Activated CD4-positive, CD25-positive, alpha-beta regulatory T cell (primary cell): ENCODE measurements at places on chromosomes 13 and 19.

- DNase-seq: no peak
These were observed 8.6 kb downstream of the KLK4 start for GRCh38 chr19:50902640-50903039.

GRCh38 chr19:10289167-10289835, 451 bp upstream of the ICAM5 start:
- peak; percentile 21 for DNase-seq

GRCh38 chr13:75908141-75908540, 272.0 kb downstream of the LMO7 start:
- no peak for DNase-seq

DNA sequence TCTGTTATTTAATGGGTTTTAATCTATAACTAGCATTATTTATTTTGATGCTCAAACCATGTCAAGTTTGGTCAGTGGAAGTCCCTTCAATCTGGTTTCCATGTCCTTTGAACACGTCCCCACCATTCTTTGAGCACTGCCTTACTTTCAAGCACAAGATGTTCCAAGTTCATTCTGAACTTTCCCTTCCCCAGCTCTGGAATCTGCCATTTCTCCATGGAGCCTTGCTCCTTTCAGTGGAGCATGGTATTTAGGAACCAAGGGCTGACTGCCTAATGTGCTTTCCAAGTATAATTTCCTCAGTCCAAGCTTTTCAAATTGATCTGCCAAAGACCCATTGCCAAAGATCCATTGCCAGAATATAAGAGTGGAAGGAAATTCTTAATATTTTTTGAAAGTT, 1.1 kb upstream of the ZNF546 start:
- no peak for DNase-seq

GRCh38 chr19:28290963-28291657, 921.8 kb downstream of the UQCRFS1 start:
- no peak for DNase-seq

- no peak for DNase-seq
These were observed 124.2 kb downstream of the LMO7 start for GRCh38 chr13:75760131-75761021.

- DNase-seq: peak; percentile 41
These were observed 58.3 kb downstream of the GPALPP1 start for GRCh38 chr13:45047394-45048310.

DNA sequence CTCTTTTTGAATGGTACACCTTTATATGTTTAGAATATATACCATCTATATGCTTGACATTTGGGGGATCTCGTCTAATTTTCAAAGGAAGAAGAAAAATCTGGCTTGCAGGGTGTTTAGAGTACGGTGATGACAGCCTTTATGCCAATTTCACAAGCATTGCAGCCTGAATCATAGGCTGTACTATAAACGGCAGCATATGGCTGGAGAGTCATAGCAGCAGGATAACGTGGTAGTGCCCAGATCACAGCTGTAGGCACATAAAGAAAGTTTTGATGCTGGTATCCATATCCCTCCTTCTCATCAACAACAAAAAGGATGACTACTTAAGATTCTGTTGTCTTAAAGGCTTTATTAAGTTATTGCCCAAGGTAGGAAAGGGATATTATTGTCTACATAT, 253.0 kb downstream of the PCDH9 start:
- no peak for DNase-seq

- DNase-seq: no peak
These were observed 863.6 kb upstream of the MIR17HG start for GRCh38 chr13:90483906-90484305.

GRCh38 chr19:46728208-46728607, 11.3 kb upstream of the PRKD2 start:
- no peak for DNase-seq

GRCh38 chr13:27857282-27857681, 62.5 kb upstream of the PDX1 start:
- DNase-seq: no peak

GRCh38 chr13:52012512-52012836, 276 bp downstream of the ALG11 start:
- no peak for DNase-seq

GRCh38 chr13:66210677-66211076, 1019.5 kb downstream of the PCDH9 start:
- no peak for DNase-seq

- DNase-seq: no peak
These were observed 17.2 kb downstream of the FGF9 start for GRCh38 chr13:21688056-21688455.

GRCh38 chr13:49086722-49087121, 111.0 kb downstream of the FNDC3A start:
- DNase-seq: no peak

GRCh38 chr19:1373534-1374249, 10.0 kb upstream of the NDUFS7 start:
- DNase-seq: no peak
